Spinal cord (tissue), 10 donors: ENCODE measurements at places on chromosomes 12 and 14. TPM values are rescaled to one million over a fixed set of nuclear protein-coding genes. Genes with fewer than 3 reads are reported as not detected.

Gene SERPINA10
- not detected for total RNA-seq

Gene B4GALNT3
- total RNA-seq = 3.4 TPM

Gene NR4A1
- 24.5 TPM for total RNA-seq

Gene KRT5
- total RNA-seq = not detected

Gene ENDOU
- 0.40 TPM for total RNA-seq

Gene HSPB8
- total RNA-seq = 14.8 TPM

DNA sequence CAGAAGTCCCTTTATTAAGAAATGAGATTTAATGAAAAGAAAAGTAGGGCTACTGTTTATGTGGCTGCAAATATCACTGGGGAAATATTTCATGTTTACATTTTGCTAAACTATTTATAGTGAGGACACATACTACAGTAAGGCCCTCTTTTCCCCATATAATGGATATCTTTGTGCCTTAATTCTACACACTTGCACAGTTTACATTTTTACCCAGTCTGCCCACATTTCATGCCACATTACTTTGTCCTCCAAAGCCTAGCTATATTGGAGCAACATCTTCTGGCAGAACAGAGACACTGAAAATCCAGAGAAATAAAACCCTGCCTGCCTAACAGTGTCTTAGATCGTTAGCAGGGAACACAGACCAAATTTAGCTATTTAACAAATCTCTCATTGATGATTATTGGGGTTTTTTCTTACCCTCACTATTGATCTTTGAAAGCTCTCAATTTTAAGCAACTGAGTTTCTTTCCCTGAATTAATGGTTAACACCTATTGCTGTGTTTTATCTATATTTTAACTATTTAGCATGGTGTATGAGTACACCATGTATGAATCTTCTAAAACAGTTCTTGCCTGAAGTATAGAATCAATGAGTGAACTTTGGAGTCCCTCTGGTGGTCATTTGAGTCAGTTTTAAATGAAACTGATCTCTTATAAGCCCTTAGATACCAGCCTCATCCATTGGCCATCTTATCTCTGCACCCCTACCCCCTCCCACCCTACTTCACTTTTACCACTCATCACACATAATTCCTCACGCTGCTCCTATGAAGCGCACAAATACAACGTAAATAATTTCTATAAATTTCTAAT, 170.2 kb downstream of the BCAT1 start:
- no peak for DNase-seq

GRCh38 chr14:91035855-91036254, 24.6 kb downstream of the RPS6KA5 start:
- no peak for DNase-seq

DNA sequence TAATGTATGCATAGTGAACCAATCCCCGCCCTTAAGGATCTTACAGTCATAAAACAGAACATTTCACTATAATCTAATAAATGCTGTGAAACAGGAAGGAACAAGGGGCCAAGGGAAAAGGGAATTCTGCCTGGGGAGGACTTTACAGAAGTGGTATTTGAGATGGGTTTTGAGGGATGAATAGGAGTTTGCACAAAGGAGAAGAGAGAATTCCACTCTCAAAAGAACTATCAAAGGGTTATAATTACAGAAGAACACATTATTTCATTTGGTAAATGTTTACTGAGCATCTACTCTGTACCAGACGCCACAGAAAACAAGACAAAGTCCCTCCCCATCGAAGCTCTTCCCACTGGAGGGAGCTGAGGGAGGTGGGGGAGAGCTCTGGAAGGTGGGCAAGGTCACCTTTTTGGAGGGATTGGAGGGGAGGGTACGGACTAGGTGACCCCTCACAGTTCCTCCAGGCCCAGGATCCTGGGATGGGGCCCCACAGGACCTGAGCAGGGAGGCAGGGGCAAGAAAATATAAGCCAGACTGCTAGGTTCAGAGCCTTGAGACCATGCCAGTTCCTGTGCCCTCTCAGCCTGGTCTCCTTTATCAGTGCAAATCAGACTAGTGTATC, 24.5 kb downstream of the PHETA1 start:
- DNase-seq = no peak

- DNase-seq = peak; percentile 6
These were observed 513.8 kb downstream of the NRXN3 start for GRCh38 chr14:78683981-78684380.

DNA sequence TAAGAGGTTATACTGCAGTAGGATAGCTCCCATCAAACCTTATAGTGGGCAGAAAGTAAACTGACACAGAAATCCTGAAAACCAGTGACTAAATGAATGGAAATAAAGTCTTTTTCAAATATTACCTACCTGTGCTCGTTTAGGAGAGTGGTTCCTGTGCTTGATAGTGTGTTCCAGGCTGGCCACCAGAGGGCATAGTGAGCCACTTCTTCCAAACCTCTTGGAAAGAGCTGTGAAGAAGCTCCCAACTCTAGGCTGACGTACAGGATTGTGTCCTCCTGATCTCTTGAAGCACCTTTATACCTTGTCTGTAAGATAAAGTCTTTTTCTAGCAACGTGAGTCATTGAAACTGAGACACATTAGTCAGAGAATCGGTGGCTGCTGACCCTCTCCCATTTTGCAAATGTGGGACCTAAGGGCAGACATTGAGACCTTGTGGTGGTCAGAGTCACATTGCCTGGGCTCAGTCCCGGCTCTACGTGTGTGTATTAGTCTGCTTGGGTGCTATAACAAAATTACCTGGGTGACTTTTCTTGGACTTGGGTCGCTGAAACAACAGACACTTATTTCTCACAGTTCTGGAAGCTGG, 17.6 kb downstream of the TDP1 start:
- DNase-seq = peak; percentile 95

- DNase-seq = no peak
These were observed 403.5 kb downstream of the RPL10L start for GRCh38 chr14:46248001-46248630.

GRCh38 chr14:106395456-106396050, 869.2 kb downstream of the TMEM121 start:
- no peak for DNase-seq

DNA sequence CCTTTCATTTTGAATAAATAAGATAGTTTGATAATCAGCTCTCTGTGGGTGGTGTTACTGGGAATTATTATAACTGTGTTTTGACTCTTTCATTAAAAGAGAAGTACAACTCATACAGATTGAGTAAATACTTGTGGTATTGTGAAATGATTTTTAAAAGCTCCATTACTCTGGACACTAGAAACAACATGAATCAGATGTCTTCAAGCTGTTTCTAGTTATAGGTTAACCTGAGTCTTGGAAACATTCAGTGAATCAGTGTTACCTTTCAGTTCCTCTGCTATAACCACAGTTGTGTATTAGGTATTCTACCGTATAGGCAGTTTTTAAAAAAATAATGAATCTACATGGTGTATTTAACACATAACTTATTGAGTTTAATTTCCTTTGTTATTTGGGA, 128.4 kb upstream of the SSTR1 start:
- no peak for DNase-seq

DNA sequence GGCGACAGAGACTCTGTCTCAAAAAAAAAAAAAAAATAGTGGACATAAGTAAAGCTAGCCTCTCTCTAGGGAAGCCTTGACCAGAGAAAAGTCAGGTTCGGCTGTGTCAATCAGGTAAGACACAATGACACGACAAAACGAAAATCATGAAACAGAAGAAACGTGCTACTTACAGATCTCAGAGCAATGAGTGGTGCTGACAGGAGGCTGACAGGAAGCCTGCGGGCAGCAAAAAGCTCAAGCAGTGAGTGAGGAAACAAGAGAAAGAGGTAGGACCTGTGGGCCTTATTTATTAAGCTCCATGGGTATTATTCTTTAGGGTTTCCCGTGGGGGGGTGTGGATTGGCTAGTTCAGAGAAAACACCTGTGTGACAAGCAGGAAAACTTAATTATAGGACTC, 363.1 kb downstream of the KCNH5 start:
- DNase-seq = no peak

DNA sequence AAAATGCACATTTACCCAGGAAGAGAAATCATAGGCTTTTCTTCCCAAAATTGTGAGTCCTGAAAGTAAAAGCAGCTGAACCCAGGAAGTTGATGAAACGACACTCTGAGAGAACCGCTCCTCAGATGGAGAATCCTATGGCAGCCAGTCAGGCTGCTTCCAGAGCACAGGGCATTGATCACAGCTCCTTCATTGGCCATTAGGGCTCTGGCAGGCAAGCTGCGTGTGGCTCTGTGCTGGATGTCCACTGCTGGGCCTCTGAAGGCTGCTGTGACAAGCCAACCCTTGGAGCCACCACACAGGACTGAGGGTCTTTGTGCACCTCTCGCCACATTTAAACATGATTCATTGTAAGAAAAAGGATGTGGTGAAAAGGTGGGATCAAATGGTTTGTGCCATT, 89.4 kb downstream of the EXOC5 start:
- no peak for DNase-seq

GRCh38 chr12:90945070-90945649, 9.8 kb downstream of the CCER1 start:
- DNase-seq = no peak

DNA sequence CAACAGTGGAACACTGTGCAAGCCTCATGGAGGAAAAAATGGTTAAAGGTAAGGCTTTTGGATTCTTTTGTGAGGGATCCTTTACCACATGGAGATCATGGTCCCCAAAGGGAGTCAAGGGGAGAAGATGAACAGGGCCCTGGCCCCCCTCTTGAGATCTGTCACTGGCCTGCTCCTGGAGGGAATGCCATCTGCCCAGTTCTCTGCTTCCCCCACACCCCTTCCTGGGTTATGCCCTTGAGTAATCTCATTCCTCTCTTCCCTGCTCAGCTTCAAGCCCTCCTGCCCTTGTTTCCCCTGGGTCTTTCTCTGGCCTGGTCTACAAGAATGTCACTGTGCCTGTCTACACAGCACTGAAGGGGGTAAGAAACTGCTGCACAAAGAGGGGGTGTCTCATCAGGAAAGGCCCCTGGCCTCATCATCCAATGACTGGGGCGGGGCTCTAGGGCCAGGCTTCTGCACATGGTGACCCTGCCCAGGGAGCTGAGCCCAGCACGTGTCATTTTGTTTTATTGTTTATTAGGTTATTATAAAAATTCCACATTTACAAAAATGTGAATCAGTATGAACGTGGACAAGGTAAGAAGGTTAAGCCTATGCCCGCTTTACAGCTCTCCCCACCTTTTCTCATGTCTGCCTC, 30.3 kb downstream of the PIGH start:
- no peak for DNase-seq

- no peak for DNase-seq
These were observed 571.4 kb upstream of the ATP2B1 start for GRCh38 chr12:90280033-90280432.

DNA sequence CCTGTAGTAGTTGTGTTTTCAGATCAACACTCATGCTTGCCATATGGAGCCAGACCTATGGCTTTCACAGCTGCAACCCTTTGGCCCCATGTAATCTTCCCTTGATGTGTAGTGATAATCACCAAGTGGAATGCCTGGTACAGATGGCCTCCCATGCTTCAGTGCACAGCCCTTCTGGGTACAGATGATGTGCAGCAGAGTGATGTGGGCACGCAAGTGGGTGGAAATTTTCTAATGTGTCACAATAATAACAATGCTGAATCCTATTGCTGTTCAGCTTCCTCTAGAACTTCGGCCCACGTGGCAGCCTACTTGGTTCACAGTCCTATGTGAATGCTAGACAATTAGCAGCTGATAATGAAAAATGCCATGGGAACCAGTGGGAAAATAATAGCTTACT, 188.1 kb downstream of the SNAPC1 start:
- DNase-seq = no peak

GRCh38 chr14:68714991-68715924, 77.6 kb downstream of the ZFP36L1 start:
- DNase-seq = no peak

GRCh38 chr12:124767066-124767821, 96.4 kb downstream of the SCARB1 start:
- no peak for DNase-seq

DNA sequence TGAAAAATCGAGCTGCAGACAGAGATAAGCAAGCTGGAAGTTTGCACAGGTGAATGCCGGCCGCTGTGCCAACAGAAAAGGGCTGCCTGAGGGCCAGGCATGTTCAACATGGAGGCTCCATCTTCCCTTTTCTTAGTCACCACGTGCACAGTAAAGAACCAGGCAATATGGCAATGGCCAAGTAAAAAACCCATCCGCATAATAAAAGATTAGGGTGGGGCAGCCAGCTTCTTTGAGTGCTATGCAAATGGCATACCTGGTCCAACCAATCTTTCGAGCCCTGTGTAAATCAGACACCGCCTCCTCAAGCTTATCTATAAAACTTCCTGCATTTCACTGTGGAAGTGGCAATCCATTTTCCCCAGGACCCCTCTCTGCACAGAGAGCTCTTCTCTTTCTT, 16.7 kb downstream of the PNP start:
- DNase-seq = no peak

DNA sequence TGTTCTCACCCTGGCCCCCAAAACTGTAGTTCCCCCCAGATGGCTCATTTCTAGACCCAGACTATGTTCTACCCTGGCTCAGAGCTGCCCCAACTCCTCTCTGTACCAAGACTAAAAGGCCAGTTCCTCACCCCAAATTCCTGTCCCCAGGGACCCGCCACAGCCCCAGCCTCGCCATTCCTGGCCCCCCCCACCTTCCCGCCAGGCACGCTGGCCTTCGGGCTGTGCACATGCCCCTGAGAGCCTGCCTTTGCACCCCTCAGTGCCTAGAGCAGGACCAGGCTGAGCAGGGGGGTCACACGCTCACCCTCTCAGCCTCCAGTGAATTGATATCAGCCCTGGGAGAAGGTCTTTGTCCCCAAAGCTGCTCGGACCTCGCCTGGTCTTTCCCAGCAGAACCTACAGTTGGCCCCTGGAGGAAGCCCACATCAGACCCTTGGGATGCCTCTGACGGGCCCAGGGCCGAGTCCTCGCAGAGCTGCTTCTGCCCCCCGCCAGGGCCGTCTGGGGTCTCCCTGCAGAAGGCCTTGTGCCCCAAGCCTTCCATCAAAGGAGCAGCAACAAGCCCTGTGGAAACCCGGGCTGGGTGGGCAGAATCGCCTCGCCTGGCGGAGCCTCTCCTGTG, 32.4 kb downstream of the BEGAIN start:
- DNase-seq = no peak

DNA sequence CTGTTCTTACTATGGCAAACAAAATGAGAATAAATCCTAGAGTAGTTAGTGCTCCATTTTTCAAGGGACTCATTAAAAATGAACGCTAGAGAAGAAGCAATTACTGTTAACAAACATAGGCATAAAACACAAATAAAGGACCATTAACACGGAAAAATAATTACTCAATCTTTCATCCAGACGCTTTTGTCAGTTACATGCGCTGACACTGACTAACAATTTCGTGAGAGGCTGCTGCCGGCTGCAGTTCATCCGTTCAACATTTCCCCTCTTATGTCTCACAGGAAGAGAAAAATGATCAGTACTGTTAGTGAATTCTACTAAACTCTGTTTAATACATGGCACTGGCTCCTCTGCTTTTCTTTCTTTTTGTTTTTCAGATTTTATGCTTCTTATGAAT, 472.7 kb upstream of the FLRT2 start:
- DNase-seq = no peak
